Right lung (tissue), 10 donors: ENCODE measurements at places on chromosomes 6 and 20.

- no peak for DNase-seq
These were observed 267.0 kb upstream of the SUPT3H start for GRCh38 chr6:45644720-45645119.

DNA sequence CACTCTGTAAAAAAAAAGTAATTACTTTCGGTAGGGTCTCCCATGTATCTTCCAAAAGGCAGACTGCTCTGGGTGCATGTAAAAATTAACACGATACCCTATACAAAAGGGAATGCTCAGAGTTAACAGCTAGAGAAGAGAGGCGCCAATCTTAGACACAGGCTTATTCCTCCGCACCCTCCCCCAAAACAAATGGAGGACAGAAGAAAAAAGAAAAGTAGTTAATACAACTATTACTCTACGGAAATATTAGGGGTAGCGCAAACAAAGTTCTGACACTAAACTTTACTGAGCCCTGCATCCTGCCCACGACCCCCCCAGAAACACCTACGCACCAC is 331 bp upstream of the UFL1 start:
- DNase-seq = no peak

DNA sequence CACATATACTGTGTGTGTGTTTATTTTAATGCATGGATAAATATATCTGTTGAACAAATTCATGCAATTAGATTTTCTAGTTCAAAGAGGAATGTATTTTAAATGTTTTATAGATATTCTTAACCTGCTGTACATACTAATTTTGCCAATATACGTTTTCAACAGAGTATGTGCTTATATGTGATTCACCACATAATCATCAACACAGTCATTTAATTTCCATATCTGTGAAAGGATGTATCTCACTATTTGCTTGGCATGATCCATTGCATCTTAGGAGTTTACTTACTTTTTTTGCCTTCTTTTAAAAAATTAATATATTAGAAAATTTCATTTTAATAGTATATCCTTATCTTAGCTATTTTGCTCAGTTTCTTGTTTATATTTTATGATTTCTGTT is 902.3 kb upstream of the CITED2 start:
- DNase-seq = no peak

GRCh38 chr20:54208548-54209176 is 775 bp downstream of the PFDN4 start:
- no peak for DNase-seq

DNA sequence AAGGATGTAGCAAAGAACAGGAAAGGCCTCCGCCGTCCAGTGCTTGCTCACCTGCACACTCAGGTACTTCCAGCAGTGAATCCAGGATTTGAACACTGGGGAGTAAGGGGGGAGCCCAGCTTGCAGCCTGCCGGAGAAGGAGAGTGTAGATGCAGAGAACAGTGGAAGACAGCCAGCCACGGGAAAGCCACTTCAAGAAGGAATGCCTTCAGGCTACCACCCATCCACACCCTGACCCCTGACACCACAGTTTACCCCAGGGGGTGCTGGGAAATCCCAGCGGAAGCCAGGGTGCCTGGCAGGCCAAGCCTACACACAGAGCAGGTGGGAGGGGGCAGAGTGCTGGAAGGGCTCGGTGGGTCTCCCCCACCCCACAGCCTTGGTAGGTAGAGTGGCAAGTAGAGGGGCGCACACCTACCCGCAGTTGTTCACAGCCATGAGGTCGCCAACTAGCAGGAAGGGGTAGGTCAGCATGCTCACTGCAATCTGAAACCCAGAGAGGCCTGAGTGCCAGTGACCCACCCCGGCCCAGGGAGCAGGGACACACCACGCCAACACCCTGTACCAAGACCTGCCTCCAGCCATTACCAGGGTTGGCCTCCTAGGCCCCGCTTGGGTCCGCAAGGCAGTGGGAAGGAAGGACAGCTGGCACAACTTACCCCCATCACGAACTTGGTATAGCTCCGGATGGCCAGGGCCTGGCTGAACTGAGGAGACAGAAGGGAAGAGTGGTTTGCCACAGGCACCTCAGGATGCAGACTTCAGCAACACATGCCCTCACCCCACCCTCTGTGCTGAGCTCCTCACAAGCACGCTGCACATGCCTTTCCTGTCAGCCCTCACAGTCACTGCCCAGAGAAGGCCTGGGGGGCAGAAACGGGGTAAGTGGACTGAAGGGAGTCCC is 15.7 kb downstream of the PI16 start:
- no peak for DNase-seq

GRCh38 chr20:31667315-31668285 is 29.9 kb downstream of the COX4I2 start:
- no peak for DNase-seq
